Mesothelial cell of epicardium (in vitro differentiated cells): ENCODE measurements at places on chromosomes 5 and 9. TPM values are rescaled to one million over a fixed set of nuclear protein-coding genes. Genes with fewer than 3 reads are reported as not detected.

Gene MGAT1
- total RNA-seq: 91.4 to 93.8 TPM (median 92.3 TPM) in 3 replicates

Gene ACOT12
- not detected in 3 replicates for total RNA-seq

Gene TAS2R1
- not detected in 3 replicates for total RNA-seq

Gene MAPKAP1
- 62.9 to 68.2 TPM (median 62.9 TPM) in 3 replicates for total RNA-seq

Gene C7
- total RNA-seq: 18.2 to 22.6 TPM (median 20.7 TPM) in 3 replicates

Gene SLC27A4
- total RNA-seq: 18.5 to 19.9 TPM (median 19.0 TPM) in 3 replicates

Gene ASS1
- total RNA-seq: 94.8 to 110 TPM (median 98.0 TPM) in 3 replicates

Gene FABP6
- not detected in 3 replicates for total RNA-seq

Gene ARHGAP26
- 8.9 to 9.6 TPM (median 9.4 TPM) in 3 replicates for total RNA-seq

Gene ERAP2
- total RNA-seq: 0.47 to 0.74 TPM (median 0.68 TPM) in 3 replicates

Gene PCDHGC4
- total RNA-seq: 5.2 to 6.2 TPM (median 5.2 TPM) in 3 replicates

Gene CKMT2
- 2.3 to 2.6 TPM (median 2.6 TPM) in 3 replicates for total RNA-seq

Gene IFNA2
- 0.34 to 0.62 TPM (median 0.58 TPM) in 3 replicates for total RNA-seq

Gene FCN2
- total RNA-seq: not detected in 3 replicates

Gene TLX3
- not detected in 3 replicates for total RNA-seq

Gene SUSD1
- 24.1 to 26.0 TPM (median 25.8 TPM) in 3 replicates for total RNA-seq

Gene IRX1
- total RNA-seq: 68.5 to 71.5 TPM (median 68.6 TPM) in 3 replicates

Gene PCDHA10
- 18.6 to 20.1 TPM (median 19.8 TPM) in 3 replicates for total RNA-seq

Gene PCDHA4
- total RNA-seq: 18.8 to 20.9 TPM (median 19.8 TPM) in 3 replicates

Gene MCC
- 32.4 to 33.9 TPM (median 33.2 TPM) in 3 replicates for total RNA-seq

Gene CA9
- 1.1 to 2.3 TPM (median 1.7 TPM) in 3 replicates for total RNA-seq

Gene SH3PXD2B
- 68.9 to 74.4 TPM (median 71.4 TPM) in 3 replicates for total RNA-seq

Gene PCDH1
- 5.1 to 6.1 TPM (median 5.4 TPM) in 3 replicates for total RNA-seq

Gene SHOC1
- not detected in 3 replicates for total RNA-seq

Gene RMND5B
- total RNA-seq: 32.6 to 34.5 TPM (median 34.0 TPM) in 3 replicates

Gene MYORG
- total RNA-seq: 4.2 to 5.5 TPM (median 4.9 TPM) in 3 replicates

Gene SHC3
- total RNA-seq: 2.1 to 2.9 TPM (median 2.1 TPM) in 3 replicates

Gene RAD23B
- total RNA-seq: 97.5 to 105 TPM (median 101 TPM) in 3 replicates

Gene GOLGA1
- total RNA-seq: 19.8 to 23.6 TPM (median 23.4 TPM) in 3 replicates

Gene ZCCHC9
- 25.4 to 27.0 TPM (median 25.6 TPM) in 3 replicates for total RNA-seq

Gene PCDHGB4
- total RNA-seq: 31.0 to 35.5 TPM (median 33.0 TPM) in 3 replicates

Gene PCDHB6
- 1.8 to 2.1 TPM (median 2.1 TPM) in 3 replicates for total RNA-seq

Gene GABRA6
- total RNA-seq: not detected in 3 replicates

Gene KIF4B
- total RNA-seq: 0.07 to 0.11 TPM in 2 of 3 replicates, not detected in the other

Gene MED22
- total RNA-seq: 35.1 to 39.4 TPM (median 36.0 TPM) in 3 replicates

Gene TMEM252
- total RNA-seq: not detected in 3 replicates

Gene GABRG2
- 0.56 to 0.63 TPM in 2 of 3 replicates, not detected in the other for total RNA-seq

Gene C5orf46
- total RNA-seq: 0.42 to 0.59 TPM in 2 of 3 replicates, not detected in the other

Gene SREK1IP1
- 20.9 to 25.9 TPM (median 23.4 TPM) in 3 replicates for total RNA-seq

Gene TNIP1
- total RNA-seq: 80.4 to 84.1 TPM (median 81.8 TPM) in 3 replicates

Gene CMBL
- 22.5 to 26.4 TPM (median 24.8 TPM) in 3 replicates for total RNA-seq

Gene SCGB3A2
- 0.49 TPM in 1 of 3 replicates, not detected in the others for total RNA-seq

Gene NOXA1
- 19.9 to 22.1 TPM (median 21.4 TPM) in 3 replicates for total RNA-seq

Gene CCL27
- total RNA-seq: 0.61 to 0.84 TPM in 2 of 3 replicates, not detected in the other

Gene SLC28A3
- 0.72 to 0.89 TPM (median 0.84 TPM) in 3 replicates for total RNA-seq

Gene NTRK2
- 63.4 to 67.5 TPM (median 65.0 TPM) in 3 replicates for total RNA-seq

Gene LEAP2
- total RNA-seq: 1.9 to 2.6 TPM (median 1.9 TPM) in 3 replicates

Gene PCDHGA6
- 0.25 to 0.60 TPM (median 0.57 TPM) in 3 replicates for total RNA-seq

Gene LCN1
- not detected in 3 replicates for total RNA-seq

Gene ORM2
- not detected in 3 replicates for total RNA-seq

Gene CDH6
- 0.18 to 0.54 TPM (median 0.47 TPM) in 3 replicates for total RNA-seq

Gene LAMC3
- 18.3 to 19.5 TPM (median 18.9 TPM) in 3 replicates for total RNA-seq

Gene GADD45G
- 1.0 to 2.0 TPM (median 1.8 TPM) in 3 replicates for total RNA-seq

Gene GABRA1
- total RNA-seq: not detected in 3 replicates

Gene PCDHB10
- total RNA-seq: 10.8 to 11.9 TPM (median 11.7 TPM) in 3 replicates

Gene GCNT4
- 1.7 to 1.9 TPM (median 1.8 TPM) in 3 replicates for total RNA-seq
